GM12864 (cell line): ENCODE measurements at places on chromosomes 7 and 10.

- no peak for DNase-seq
Observed at GRCh38 chr7:149431486-149432120, 29.3 kb downstream of the ZNF777 start.

- no peak for DNase-seq
Observed at GRCh38 chr7:127578036-127578684, 7.2 kb downstream of the GCC1 start.

DNA sequence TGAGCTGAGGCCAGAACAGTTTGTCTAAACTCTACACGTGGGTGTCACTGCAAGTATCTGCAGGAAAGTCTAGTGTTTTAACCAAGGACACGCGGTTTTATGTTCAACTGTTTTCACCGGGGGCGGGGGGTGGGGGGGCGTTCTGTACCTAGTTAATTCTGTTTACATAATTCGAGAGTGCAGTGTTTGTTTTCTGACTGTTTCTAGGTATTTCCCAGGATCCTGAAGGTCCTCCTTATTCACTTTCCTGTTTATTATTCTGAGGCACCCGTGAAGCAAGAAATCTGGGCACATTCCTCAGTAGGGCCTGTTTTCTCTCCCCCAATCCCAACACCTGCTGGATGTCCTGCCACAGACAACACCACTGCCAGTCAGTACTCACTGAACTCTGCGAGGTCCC lies 7.6 kb downstream of the LOXL4 start:
- DNase-seq = no peak

GRCh38 chr7:114783508-114783907 lies 138.4 kb upstream of the MDFIC start:
- DNase-seq = no peak

DNA sequence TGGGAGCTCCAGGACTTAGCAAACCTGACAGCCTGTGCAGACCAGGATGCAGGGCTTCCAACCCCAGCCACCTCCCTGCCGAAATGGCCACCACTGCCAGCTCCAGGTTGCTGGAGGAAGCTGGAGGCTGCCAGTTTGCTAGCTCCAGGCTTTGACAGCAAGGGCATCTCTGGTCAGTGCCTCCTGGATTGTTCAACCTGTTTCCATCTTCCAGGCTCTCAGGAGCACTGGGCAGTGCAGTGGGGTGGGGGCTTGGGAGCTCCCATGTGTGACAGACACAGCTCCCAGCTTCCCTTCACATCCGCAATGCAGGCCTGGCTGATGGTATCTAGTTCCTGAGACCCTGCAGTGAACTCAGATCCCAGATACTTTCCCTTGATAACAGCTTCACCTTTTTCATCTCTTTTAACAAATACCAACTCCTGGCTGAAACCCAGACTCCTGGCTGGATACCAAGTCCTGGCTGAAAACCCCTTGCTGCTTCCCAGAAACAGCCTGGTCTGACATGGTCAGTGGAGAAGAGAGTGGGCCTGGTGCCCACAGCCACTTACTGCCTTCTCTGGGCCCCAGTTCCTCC lies 20.8 kb upstream of the RET start:
- no peak for DNase-seq

DNA sequence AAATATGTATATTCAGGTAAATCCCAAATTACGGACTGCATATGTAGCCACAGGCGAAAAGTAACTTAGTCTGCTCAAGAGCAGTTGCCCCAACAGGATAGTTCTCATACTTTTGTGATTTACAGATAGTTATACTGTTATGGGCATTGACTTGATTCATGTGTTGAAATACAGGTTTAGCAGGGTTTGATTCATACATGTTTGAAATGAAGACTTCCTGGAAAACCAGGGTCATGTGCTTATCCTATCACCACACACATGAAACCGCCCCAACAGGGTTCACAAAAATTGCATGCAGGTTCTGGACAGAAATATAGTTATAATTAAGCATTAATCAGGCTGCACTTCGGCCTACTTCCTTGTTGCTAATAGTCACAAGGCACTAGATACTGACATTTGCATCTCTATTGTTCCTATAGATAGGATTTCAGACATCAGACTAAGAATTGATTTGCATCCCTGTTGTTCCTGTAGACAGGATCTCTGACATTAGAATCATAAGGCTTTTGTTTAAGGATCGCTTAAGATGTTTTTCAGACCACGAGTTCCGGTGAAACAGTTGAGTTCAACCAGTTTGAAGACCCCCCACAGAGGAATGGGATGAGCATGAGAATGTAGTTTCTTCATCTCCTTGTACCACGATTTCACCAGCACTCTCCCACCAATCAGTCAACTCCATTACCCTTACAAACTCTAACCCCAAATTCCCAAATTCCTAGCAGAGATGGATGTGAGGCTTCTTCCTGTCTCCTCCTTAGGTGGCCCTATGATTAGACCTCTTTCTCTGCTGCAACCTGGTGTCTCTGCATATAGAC lies 2.0 kb upstream of the ZNF398 start:
- DNase-seq = no peak

- DNase-seq = no peak
Observed at GRCh38 chr10:130747946-130748345, 563.6 kb downstream of the TCERG1L start.

- DNase-seq = no peak
Observed at GRCh38 chr10:113980408-113981087, 63.1 kb upstream of the ADRB1 start.

DNA sequence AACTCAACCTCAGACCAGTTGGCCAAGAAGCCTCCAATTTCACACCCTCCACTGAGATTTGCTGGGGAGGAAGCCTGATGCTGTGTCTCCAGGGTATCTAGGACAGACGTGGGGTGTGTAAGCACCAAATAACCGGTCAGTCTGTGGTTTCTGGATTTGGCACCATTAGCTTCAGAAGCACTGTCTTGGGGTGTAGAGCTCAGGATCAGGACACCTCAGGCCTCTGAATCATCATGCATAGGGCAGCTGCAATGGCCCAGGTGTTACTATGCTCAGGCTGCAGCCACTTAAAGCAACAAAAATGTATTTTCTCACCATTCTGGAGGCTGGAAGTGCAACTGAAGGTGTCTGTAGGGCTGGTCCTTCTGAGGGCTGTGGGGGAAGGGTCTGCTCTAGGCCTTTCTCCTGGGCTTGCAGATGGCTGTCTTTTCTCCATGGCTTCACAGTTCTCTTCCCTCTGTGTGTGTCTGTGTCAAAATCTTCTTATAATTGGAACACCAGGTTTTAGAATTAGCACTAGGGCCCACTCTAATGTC lies 73.4 kb upstream of the SEPHS1 start:
- no peak for DNase-seq

- no peak for DNase-seq
Observed at GRCh38 chr7:133645884-133646391, 393.1 kb downstream of the EXOC4 start.

DNA sequence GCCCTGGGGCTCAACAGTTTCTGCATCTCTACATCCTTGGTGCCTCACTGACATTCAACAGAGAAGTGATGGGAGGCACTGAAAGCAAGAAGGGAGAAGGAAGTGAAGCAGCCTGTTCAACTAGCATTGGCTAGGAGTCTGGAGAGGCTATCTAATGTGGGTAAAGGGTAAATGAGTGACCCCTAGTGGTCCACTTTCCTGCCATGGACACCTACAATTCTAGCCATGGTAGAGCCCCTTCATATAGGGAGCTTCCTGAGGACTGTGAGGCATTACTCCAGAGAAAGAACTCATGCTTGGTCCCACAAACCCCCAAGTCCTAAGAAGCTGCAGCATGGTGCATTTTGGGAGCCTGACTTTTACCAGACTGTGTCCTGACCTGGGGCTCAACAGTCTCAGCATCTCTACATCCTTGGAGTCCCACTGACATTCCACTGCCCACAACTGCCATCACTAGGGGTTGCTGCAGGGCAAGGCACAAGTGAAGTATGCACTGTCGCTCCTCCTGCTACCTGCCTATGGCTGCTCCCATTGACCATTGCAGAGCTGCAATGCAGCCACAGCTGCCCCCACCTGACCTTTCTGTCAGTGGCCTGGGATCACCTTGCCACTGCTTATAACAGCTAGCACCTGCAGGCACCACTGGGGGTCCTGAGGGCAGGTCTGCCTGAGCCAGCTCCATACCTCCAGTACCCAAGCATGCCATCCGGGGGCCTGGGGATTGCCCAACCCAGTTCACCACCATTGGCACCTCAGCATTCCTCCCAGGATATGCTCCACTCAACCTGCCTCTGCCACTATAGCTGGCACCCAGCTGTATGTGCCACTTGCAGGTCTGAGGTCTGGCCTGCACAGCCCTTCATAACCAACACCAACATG lies 44.1 kb upstream of the CDK6 start:
- DNase-seq = no peak
